Fibroblast of skin of left quadriceps (primary cell): ENCODE measurements at places on chromosomes 5 and 9.
A peak's percentile ranks its signal among the peaks of the same experiment; 100 is the strongest.

- DNase-seq, result peak; percentile 85
Observed at GRCh38 chr5:28542987-28543386, 1504.6 kb upstream of the CDH9 start.

GRCh38 chr5:103523319-103523718, 39.3 kb downstream of the NUDT12 start:
- DNase-seq, result no peak

GRCh38 chr9:76359766-76360165, 34.5 kb downstream of the RFK start:
- no peak for DNase-seq

DNA sequence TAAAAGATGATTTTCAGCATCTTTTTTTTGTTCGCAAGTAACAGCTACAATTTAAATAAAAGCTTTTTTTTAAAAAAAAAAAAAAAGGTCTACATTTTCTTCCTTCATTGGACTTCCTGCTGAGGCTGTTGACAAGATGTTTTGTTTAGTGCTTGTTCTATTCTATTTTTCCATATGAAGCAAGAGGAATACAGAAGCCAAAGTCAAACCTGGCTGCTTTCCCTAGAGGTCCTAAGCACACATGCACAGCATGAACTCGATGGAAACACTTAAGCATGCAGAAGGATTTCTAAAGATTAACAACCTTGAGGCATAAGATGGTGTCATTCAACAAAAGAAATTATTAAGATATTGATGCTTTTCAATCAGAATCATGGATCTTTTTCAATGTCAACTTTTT, 105.1 kb downstream of the ADCY2 start:
- no peak for DNase-seq
